Dorsolateral prefrontal cortex (tissue), 122 donors: ENCODE measurements at places on chromosomes 6 and 20. TPM values are rescaled to one million over a fixed set of nuclear protein-coding genes. Genes with fewer than 3 reads are reported as not detected.

COL9A3 gene
- total RNA-seq, result 39.3 TPM

RBM24 gene
- 5.2 TPM for total RNA-seq

KHDC1L gene
- total RNA-seq, result 2.8 TPM

POPDC3 gene
- 11.2 TPM for total RNA-seq

PPP1R3G gene
- total RNA-seq, result 2.6 TPM

BCAS1 gene
- total RNA-seq, result 220 TPM

METTL24 gene
- total RNA-seq, result 6.4 TPM

DNA sequence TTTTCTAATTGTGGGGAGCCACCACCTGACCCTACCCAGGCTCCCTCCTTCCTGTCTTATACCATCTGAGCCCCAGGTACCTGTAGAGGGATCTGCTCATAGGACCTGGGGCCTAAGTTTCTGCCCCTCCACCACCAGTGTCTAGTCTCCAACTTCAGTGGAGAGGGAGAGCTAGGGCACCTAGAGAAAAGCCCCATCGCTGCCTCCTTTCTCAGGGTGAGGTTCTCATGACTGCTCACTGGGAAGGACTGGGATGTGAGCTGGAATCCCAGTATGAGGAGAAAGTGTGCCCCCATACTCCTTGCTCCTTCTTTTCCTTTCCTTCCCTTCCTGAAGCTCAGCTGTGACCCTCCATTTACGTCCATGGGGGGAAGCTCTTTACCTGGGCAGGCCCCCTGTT lies 231.6 kb downstream of the LRFN2 start:
- DNase-seq, result no peak

GRCh38 chr6:139152088-139152891 lies 17.4 kb downstream of the HECA start:
- no peak for DNase-seq

DNA sequence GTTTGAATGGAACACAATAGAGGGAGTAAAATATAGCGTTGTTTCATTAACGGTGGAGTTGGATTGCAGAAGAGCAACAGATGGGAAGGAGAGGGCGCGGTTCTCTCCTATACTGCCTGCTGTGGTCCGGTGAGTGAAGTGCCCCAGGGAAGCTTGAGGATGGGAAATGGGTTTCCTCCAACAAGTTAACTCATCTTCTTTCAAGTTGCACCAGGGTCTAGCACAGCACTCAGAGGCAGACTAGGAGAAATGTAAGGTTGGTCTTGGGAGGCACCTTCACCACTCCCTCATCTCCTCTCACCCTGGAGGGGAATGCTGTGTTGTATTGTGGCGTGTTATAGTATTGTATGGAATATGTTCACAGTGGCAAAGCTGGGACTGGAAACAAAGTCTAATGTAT lies 96.9 kb upstream of the SLC24A3 start:
- no peak for DNase-seq

DNA sequence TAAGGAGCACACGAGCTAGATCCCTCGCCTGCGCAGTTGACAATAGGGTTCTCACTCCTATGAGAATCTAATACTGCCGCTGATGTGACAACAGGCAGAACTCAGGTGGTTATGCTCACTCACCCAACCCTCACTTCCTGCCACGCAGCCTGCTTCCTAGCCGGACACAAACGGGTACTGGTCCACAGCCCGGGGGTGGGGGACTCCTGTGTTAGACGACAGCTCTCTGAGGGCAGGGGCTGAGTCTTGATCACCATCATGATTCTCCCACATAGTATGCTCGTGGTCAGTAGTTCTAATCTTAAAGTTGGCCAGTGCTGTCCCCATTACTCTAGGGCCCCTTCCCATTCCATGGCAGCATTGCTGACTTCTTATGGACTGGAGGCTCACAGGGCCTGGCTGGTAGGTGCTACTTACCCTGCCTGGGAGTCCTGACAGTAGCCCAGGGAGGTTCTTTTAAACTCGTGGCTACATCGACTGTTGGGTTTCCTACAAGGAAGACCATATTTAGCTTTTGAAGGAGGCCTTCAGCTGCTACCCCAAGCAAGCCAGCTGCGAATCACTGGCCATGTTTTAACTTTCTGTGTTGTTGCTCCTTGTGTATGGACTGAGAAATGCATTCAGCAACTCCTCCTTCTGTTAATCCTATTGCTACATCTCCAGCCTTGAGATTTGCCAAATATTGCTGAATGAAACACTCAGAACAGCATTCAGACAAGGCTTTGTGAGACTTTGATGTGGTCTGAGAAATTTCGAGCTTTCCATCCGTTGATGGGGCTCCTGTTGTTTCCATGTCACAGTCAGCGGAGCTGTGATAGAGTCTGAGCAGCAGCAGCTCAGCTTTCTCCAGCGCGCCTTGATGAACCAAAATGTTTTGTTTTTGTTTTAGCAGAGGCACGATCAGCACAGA lies 300.3 kb downstream of the NRN1 start:
- no peak for DNase-seq

- DNase-seq, result no peak
Measured at GRCh38 chr20:51531141-51531710, 11.3 kb downstream of the NFATC2 start.

DNA sequence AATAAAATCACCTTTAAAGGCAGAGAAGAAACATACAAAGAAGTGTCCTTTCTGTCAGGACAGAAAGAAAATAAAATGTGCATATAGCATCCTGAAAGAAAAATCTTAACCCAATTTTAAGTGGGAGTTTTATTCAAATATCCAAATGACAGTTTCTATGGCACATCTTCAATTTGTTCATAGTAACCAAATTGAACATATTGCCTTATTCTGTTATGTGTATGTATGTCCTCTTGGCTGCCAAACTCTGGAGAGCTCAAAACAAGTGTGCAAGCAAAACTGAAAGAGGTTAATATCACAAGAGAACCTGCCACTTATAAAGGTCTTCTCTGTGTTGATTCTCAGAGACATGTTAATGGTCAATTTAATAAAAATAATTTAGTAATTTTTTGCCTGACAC lies 334.7 kb downstream of the BCKDHB start:
- no peak for DNase-seq
